ENCODE measurements at places on chromosomes 7 and 10. TPM values are rescaled to one million over a fixed set of nuclear protein-coding genes. Genes with fewer than 3 reads are reported as not detected.

The LRRC18 gene
- not detected for total RNA-seq

The CAV2 gene
- total RNA-seq, result 224 TPM

- no peak for DNase-seq
Measured at GRCh38 chr7:100093498-100093897, 4.7 kb downstream of the COPS6 start.

DNA sequence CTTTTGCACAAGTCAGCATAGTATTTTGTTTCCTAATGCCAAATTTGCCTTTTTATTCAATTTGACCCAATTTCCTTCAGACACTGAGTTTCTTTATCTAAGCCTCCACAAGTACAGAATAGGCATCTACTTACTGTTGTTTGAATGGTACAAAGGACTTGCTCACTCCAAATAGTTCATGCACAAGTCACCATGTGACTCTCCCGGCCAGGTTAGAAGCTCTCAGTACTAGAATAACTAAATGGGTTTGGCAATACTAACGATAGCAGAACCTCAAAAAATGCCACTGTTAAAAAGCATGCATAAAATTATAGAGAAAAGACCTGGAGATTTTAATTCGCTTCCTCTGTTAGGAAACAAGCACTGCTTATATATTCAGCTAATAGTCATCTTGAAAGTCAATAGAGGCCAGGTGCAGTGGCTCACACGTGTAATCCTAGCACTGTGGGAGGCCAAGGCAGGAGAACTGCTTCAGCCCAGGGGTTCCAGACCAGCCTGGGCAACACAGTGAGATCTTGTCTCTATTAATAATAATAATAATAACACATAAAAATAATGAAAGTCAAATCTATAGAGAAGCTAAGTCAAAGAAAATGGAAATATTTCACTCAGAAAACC is 335.8 kb upstream of the MBL2 start:
- DNase-seq, result no peak

- no peak for DNase-seq
Measured at GRCh38 chr7:100682991-100683658, 9.6 kb downstream of the GNB2 start.

GRCh38 chr10:8919280-8919679 is 864.8 kb downstream of the GATA3 start:
- DNase-seq, result no peak

DNA sequence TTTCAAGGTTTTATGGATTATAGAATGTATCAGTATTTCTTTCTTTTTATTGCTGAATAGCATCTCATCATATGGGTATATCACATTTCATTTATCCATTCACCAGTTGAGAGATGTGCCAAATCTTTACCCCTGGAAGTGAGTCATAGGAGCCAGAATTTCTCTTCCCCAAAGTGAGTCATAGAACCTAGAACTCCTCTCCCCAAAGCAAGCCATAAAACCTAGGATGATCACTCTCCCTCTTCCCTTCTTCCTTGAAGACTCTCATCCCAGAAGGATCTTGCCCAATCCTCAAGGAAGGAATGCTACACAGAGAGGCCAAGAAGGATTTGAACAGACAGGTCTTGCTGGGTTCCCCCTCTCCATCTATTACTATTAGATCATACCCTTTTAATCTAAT is 199.9 kb downstream of the EVX1 start:
- DNase-seq, result peak; percentile 55

- peak; percentile 42 for DNase-seq
Measured at GRCh38 chr10:102229810-102230263, 3.7 kb downstream of the ELOVL3 start.

DNA sequence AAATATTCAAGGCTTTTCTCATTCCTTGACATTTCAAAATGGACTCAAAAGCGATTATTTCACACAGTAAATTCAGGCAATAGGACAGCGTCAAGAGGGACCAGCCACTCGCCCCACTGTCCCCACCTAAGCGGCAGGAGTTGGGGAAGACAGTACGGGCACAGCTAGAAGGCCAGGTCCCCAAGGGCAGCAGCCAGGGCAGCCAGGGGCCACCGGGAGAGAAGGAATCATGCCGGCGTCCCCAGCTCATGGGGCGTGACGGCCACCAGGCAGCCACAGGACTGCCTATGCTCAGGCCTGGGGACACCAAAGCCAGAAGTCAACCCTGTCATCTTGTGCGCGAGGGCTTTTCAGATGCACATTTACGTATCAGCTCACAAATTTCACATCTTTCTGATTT is 225.7 kb upstream of the PPP2R2D start:
- DNase-seq, result no peak
